ENCODE measurements at places on chromosomes 4 and X. TPM values are rescaled to one million over a fixed set of nuclear protein-coding genes. Genes with fewer than 3 reads are reported as not detected.

- DNase-seq, result no peak
- peaks cover 4% of the 10 kb centered on the region for H3K36me3 ChIP-seq
- no peaks in the 10 kb centered on the region for H3K27me3 ChIP-seq
Observed at GRCh38 chrX:9522378-9523155, 57.7 kb downstream of the TBL1X start.

DNA sequence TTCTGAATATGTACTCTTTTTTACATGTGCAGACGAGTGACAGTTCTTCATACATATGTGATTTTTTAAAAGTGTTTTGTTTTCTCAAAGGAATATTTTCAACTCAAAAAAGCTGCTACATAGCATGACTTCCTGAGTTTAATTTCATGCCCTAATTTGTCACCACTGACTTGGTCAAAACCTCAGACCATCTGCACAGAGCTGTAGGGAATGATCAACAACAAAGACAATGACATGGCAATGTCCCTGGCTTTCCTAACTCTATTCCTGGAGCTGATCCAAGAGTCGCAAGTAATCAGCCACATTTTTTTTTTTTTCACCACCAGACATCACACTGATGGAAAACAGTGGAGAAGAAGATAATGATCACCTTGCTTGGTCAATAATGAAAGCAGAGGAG lies 97.7 kb downstream of the TMA16 start:
- no peak overlapping the region for H3K4me3 ChIP-seq
- H3K36me3 ChIP-seq, result peaks cover 1% of the 10 kb centered on the region
- no peak overlapping the region for H3K27ac ChIP-seq
- DNase-seq, result no peak

DNA sequence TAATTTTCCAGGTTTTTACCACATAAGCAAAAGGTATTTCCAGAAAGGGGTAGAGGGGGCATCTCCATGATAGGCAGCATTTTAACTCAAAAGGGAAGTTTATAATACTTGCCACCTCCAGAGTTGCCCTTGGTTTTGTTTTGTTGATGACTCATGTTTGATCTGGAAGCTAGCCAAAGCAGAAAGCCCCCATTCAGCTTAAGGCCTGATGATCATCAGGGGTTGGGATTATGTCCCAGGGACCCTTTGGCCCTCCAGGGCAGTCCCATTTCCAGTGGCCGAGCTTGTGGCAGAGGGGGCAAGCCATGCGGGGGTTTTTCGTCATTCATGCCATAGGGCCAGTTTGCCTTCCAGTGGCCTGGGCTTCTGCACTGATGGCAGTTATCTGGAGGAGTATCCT lies 143.0 kb upstream of the PLAC1 start:
- H3K27me3 ChIP-seq, result no peaks in the 10 kb centered on the region
- DNase-seq, result no peak
- no peak overlapping the region for H3K4me3 ChIP-seq
- peaks cover 14% of the 10 kb centered on the region for H3K4me1 ChIP-seq
- H3K27ac ChIP-seq, result no peak overlapping the region

DNA sequence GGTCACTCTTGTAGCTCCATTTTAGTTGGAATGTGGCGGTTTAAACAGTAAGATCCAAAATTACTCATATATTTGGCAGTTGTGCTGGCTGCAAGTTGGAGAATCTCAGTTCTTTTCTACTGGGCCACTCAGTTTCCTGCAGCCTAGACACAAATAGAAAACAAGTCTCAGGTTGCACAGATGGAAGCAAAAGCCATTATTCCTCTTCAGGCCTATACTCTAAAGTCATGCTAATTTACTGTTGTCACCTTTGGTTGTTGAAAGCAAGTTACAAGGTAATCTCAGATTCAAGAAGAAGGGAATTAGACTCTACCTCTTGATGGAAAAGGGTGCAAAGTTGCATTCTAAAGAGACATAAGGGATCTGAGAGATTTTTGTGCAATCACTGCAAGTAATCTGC lies 345.4 kb downstream of the ADAM29 start:
- no peaks in the 10 kb centered on the region for H3K4me1 ChIP-seq
- H3K27me3 ChIP-seq, result no peaks in the 10 kb centered on the region
- no peak overlapping the region for H3K27ac ChIP-seq
- no peak for DNase-seq
- H3K36me3 ChIP-seq, result no peaks in the 10 kb centered on the region

DNA sequence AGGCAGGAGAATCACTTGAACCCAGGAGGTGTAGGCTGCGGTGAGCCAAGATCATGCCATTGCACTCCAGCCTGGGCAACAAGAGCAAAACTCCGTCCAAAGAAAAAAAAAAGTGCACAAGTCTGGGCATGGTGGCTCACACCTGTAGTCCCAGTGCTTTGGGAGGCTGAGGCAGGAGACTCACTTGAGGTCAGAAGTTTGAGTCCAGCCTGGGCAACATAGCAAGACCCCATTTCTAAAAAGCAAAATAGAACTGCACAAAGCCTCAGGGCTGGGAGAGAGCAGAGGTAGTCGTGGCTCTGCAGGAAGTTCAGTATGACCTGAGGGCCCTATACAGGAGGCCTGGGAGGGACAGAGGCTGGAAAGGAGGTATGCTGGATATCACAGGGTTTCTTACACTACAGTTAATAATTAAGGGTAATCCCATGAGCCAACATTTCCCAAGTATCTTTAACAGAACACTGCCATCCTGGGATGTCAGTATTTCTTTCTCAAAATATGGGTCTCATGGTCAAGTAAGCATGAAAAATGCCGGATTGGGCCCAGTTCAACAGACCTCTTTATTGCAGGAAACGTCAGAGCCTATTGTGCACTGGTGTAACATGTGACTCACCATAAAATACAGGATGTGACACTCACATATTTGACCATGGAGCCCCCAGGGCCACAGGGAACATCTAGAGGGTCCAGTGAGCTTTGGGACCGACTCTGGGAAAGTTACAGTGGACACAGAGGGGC lies 37.8 kb downstream of the ACSL1 start:
- H3K27me3 ChIP-seq, result no peaks in the 10 kb centered on the region
- H3K36me3 ChIP-seq, result peaks cover 20% of the 10 kb centered on the region
- peaks cover 17% of the 10 kb centered on the region for H3K4me1 ChIP-seq
- H3K4me3 ChIP-seq, result no peak overlapping the region
- H3K27ac ChIP-seq, result no peak overlapping the region
- no peak for DNase-seq

DNA sequence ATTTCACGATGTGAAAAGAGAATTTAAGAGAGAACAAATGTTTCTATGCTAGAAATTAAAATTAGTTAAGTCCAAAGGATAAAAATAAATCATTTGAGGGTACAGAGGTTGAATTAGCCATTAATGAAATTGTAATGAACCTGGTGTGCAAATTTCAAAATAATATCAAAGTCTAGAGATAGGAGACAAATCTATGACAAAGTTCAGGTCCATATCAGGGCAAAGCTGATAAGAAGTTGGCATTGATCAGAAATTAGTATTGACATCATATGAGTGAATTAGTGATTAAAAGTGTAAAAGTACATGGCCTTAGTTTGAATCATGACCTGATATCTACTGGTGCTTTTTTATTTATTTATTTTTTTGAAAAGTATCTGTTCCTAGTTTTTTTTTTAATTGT lies 33.8 kb upstream of the UGT2A3 start:
- no peak overlapping the region for H3K4me3 ChIP-seq
- DNase-seq, result no peak
- no peak overlapping the region for H3K27ac ChIP-seq
- H3K36me3 ChIP-seq, result no peaks in the 10 kb centered on the region

DNA sequence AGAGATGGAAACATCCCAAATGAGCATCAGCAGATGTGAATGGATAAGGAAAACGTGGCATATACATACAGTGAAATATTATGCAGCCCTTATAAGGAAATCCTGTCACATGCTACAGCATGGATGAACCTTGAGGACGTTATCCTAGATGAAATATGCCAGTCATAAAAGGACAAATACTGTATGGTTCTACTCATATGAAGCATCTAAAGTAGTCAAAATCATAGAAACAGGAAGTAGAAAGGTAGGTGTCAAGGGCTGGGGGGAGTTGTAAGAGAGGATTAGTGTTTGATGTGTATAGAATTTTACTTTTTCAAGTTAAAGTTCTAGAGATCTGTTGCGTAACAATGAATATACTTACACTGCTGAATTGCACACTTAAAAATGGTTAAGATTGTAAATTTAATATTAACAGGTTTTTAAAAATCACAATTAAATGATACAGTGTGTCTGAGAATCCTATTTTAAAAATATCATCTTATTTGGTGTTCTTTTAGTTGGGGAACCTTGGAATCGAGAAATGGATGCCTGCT lies 58.5 kb downstream of the KDM6A start:
- H3K4me1 ChIP-seq, result peaks cover 34% of the 10 kb centered on the region
- H3K4me3 ChIP-seq, result no peak overlapping the region
- no peak for DNase-seq
- no peak overlapping the region for H3K27ac ChIP-seq
- H3K36me3 ChIP-seq, result peaks cover 21% of the 10 kb centered on the region

- no peak for DNase-seq
- no peak overlapping the region for H3K27ac ChIP-seq
- H3K4me1 ChIP-seq, result peaks cover 30% of the 10 kb centered on the region
- H3K27me3 ChIP-seq, result no peaks in the 10 kb centered on the region
Observed at GRCh38 chr4:88526221-88526815, 2.7 kb upstream of the PYURF start.

DNA sequence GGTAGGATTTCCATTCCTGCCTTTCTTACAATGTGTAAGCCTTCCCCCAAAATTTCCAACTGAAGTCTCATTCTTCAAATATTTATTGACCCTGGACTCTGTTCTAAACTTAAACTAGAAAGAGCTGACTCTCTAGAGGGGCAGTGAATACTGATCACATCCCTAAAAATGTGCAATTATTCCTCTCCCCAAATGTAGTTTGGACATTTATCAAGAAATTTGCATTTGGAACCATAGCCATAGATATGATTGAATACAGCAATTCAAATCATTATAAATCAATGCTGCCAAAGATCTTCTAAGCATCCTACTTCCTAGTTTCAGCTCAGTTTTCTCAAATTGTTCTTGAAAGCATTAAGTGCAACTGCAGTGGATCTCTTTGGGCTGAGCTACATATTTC lies 525.7 kb downstream of the RAB28 start:
- no peak for DNase-seq
- no peaks in the 10 kb centered on the region for H3K36me3 ChIP-seq

GRCh38 chr4:159178979-159179969 lies 76.4 kb downstream of the RAPGEF2 start:
- H3K4me1 ChIP-seq, result peaks cover 43% of the 10 kb centered on the region
- peaks cover 1% of the 10 kb centered on the region for H3K36me3 ChIP-seq
- no peak overlapping the region for H3K27ac ChIP-seq
- H3K4me3 ChIP-seq, result peak overlapping the region; percentile 22
- peaks cover 8% of the 10 kb centered on the region for H3K27me3 ChIP-seq

- no peak overlapping the region for H3K27ac ChIP-seq
- H3K27me3 ChIP-seq, result peaks cover 4% of the 10 kb centered on the region
- H3K36me3 ChIP-seq, result no peaks in the 10 kb centered on the region
- H3K4me1 ChIP-seq, result peaks cover 3% of the 10 kb centered on the region
- no peak for DNase-seq
Observed at GRCh38 chr4:88765729-88766128, 68.1 kb upstream of the NAP1L5 start.

DNA sequence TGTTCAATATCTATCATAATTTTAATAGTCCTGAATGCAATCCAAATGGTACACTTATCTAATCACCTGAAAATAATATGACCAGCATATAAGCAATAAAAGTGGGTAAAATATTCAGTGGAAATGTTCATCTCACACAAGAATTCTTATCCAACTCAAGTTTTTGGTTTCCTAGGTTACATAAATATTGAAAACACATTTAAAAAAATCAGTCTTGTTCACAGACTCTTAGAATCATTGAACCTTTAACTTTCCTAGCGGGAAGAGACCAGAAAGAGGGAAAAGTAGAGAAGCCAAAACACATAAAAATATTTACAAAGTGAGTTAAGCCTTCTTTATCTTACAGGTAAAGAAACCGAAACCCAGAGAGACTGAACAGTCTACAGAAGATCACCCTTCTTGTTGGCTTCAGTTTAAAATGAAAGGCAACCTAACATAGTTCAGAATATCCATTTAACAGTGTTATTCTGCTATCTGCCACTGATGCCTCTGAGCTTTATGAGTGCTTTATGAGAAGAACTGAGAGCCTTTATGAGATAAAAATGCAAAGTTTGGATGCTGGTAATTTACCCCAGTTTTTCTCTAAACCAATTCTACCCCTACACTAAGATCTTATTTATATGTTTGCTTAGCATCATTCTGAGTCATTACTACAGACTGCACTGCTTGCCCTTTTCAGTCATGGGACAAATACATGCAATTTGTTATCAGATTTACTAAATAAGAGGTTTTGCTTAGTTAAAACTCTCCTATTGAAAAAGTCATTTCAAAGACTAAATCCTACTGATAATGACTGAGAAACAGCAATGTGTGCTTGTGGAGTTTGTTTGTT lies 453.3 kb upstream of the INTU start:
- DNase-seq, result no peak
- H3K4me3 ChIP-seq, result no peak overlapping the region
- H3K27ac ChIP-seq, result no peak overlapping the region
- H3K36me3 ChIP-seq, result no peaks in the 10 kb centered on the region
- H3K4me1 ChIP-seq, result no peaks in the 10 kb centered on the region

DNA sequence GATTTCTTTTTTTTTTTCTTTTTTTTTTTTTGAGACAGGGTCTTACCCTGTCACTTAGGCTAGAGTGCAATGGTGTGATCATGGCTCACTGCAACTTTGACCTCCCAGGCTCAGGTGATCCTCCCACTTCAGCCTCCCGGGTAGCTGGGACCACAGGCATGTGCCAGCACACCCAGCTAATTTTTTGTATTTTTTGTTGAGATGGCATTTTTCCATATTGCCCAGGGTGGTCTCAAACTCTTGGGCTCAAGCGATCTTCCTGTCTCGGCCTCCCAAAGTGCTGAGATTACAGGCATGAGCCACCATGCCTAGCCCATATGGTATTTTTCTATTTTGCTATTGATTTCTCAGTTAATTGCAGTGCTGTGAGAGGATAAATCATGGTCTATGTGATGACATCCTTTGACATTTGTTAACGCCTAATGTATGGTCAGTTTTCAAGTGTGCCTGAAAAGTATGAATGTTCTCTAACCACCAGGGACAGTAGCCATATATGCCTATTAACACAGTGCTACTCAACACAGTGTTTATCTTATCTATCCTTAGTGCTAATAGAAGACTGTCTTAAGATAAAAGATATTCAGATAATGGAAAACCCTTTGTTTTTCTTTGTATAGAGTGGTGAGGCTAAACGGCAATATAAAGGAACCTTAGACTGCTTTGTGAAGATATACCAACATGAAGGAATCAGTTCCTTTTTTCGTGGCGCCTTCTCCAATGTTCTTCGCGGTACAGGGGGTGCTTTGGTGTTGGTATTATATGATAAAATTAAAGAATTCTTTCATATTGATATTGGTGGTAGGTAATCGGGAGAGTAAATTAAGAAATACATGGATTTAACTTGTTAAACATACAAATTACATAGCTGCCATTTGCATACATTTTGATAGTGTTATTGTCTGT lies 9.1 kb upstream of the HSPA4L start:
- no peak for DNase-seq
- H3K27ac ChIP-seq, result no peak overlapping the region
- no peaks in the 10 kb centered on the region for H3K36me3 ChIP-seq
- H3K4me3 ChIP-seq, result no peak overlapping the region

GRCh38 chrX:38859602-38860001 lies 58.3 kb downstream of the MID1IP1 start:
- H3K36me3 ChIP-seq, result no peaks in the 10 kb centered on the region
- no peak overlapping the region for H3K4me3 ChIP-seq
- H3K4me1 ChIP-seq, result peaks cover 30% of the 10 kb centered on the region
- no peak overlapping the region for H3K27ac ChIP-seq
- H3K27me3 ChIP-seq, result no peaks in the 10 kb centered on the region

Gene TLL1
- not detected for total RNA-seq

Gene MTTP
- 0.34 TPM for total RNA-seq

Gene ATP1B4
- not detected for total RNA-seq
